Body of pancreas (tissue), 4 donors: ENCODE measurements at places on chromosomes 2 and 18. TPM values are rescaled to one million over a fixed set of nuclear protein-coding genes. Genes with fewer than 3 reads are reported as not detected.
A peak's percentile ranks its signal among the peaks of the same experiment; 100 is the strongest.

DNA sequence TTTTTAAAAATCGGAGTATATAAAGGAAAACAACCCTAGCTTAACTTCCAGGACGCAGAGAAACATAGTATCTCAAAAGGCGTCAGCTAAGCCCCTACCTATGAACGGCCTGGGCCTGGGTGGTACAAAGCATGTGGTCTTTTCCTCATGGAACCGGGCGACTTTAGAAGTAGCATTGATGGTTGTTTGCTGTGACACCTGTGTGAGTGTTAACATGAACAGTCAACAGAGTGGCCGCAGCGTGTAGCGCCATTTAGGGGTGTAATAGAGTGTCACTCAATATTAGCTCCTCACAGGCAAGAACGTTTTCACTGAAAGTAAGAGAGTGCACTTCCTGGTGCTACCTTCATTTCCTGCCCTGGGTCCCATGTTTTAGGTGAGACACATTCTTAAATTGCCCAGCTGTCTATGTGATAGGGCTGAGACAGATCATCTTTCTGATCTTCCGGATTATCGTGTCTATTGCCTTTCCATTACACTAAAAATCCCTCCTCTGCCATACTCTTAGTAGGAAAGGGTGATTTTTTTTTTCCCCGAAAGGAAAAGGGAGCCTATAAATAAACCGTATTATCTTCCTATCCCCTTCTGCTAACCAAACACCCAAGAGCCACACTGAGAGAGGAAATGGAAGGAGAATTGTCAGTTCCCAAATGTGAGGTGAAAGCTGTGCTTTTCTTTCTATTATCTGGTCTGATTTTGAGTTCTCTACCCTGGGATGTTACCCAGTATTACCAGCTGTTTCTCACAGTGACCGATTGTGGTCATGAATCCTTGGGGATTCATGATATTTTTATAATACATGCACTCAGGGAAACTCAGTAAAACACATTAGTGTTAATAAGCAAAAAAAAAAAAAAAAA, 1.3 kb downstream of the GORASP2 start:
- peak; percentile 38 for DNase-seq

DNA sequence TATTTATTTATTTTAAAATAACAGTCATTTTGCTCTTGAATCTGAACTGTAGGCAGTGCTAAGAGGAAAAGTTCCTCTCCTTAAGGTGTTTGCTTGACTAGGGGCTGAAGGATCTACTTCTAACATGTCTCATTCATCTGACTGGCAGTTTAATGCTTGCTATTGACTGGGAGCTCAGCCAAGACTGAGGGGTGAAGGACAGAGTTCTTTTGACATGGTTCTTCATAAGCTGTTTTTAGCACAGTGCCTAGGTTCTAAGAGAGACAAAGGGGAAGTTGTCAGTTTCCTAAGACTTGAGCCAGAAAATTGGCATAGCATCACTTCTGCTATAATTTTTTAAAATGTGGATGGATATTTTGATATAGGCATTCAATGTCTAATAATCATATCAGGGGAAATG, 73.0 kb downstream of the COMMD1 start:
- DNase-seq = no peak

- DNase-seq = no peak
These were observed 64.3 kb upstream of the STAT1 start for GRCh38 chr2:191078165-191078867.

- no peak for DNase-seq
These were observed 54.4 kb upstream of the CCDC68 start for GRCh38 chr18:55013685-55014084.

DNA sequence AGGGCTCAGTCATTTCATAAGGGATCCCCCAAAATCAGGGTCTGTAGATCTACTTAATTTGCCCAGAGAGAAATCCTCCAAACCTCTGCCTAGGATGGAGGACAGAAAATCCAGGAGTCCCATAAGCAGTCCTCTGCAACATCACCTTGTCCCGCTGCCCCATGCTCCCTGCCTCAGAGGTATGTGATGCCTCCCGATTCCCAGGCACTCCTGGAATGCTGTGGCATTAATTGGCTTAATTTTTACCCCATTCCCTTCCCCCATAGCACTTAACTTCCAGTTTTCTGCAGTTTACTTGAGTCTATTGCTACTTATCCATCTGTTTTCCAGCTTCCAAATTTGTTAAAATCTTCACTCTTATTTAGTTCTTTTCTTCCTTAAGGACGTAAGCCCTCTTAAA, 91.6 kb upstream of the TSPYL6 start:
- no peak for DNase-seq

- no peak for DNase-seq
These were observed 46.5 kb downstream of the IL1RL2 start for GRCh38 chr2:102233132-102233884.

- no peak for DNase-seq
These were observed 394.2 kb downstream of the IRS1 start for GRCh38 chr2:226405465-226405864.

DNA sequence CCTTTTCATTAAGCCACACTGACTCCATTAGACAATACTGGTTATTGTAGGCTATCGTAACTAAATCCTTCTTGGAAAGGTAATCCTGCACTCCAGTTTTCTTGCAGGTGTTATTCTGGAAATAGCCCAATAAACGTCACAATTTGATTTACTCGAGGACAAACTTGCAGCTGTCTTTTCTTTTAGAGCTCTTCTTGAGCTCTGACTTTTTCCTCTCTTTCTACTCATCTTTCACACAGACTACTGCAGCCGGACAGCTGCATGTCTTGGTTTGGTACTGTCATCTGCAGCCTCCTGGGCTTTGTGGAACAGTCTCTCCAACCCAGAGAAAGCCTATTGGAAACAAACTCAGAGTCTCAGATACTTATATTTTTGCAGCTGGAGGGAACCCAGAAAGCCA, 23.0 kb upstream of the MSGN1 start:
- DNase-seq = no peak

The FHL2 gene
- 3.6 TPM for total RNA-seq

The ERBB4 gene
- 1.6 TPM for total RNA-seq

The TMEM178A gene
- total RNA-seq = 7.8 TPM

The DSG2 gene
- 34.0 TPM for total RNA-seq
